NCI-H2171 (cell line): ENCODE measurements at places on chromosomes 5 and 9.

DNA sequence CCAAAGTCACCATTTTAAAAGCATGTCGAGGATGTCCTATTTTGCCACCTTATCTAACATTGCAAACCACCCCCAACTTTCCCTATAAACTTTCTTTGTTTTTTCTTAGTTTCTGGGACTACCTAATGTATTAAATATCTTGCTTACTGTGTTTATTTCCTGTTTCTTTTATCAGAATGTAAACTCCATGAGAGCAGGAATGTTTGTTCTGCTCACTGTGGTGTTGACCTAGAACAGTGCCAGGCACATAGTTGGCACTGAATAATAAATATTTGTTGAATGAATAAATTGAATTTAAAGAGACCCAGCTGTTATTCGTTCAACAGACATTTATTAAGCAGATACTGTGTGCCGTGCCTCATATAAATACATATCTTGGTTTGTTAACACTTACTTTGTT, 35.2 kb downstream of the MACIR start:
- no peak for DNase-seq

DNA sequence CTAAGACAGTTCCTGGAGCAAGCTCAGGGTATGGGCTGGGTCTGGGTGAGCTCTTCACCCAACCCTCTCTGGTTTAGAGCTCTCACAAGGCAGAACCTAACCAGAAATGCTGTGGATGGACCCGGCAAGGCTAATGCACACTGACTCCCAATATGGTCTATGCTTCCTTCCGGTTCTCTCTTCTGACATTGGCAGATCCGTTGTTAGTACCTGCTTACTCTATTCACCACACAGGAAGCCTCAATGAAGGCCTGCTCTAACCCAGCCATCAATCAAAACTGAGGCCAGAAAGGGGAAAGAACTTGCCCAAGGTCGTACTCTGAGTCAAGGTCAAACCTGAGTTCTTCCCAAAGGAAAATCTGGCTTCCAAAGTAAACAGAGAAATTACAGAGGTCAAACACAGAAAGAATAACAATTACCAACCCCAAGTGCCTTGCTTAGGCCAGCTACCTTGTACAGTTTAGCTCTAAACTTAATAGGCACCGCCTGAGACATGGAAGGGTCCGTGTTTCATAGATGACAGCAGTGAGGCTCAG, 46.0 kb upstream of the AKNA start:
- DNase-seq, result no peak

GRCh38 chr5:76180814-76181805, 97.9 kb downstream of the SV2C start:
- no peak for DNase-seq

GRCh38 chr5:152247850-152248385, 157.2 kb downstream of the NMUR2 start:
- no peak for DNase-seq

DNA sequence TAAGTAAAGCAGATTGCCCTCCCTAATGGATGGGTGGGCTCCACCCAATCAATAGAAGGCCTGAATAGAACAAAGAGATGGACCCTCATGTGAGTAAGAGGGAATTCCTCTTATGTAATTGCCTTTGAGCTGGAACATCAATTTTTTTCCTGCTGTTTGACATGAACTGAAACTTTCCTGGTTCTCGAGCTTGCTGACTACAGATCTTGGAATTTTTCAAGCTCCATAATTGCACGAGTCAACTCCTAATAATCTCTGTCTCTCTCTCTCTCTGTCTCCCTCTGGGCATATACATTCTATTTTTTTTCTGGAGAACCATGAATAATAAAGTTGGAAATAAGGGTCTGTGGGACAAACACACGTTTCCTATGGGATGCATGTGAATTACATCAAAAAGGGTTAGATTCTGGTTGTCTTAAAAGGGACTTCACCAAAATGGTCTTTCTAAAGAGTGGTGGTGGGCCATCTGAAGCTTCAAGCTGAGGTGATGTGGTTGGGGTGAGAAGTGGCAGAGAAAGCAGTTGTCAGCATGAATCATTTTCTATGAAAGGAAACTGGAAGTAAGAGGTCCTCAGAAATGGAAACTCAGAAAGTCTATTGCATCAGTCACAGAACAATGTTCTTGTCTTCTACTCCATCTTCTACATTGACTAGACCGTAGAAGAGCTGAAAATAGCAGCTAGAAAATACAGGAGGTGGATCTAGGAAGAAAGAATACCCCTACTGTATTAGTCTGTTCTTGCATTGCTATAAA, 47.0 kb upstream of the HOMER1 start:
- no peak for DNase-seq

GRCh38 chr9:121910491-121911040, 182.5 kb downstream of the TTLL11 start:
- DNase-seq, result no peak

GRCh38 chr5:64532212-64532611, 26.4 kb downstream of the RGS7BP start:
- DNase-seq, result no peak

DNA sequence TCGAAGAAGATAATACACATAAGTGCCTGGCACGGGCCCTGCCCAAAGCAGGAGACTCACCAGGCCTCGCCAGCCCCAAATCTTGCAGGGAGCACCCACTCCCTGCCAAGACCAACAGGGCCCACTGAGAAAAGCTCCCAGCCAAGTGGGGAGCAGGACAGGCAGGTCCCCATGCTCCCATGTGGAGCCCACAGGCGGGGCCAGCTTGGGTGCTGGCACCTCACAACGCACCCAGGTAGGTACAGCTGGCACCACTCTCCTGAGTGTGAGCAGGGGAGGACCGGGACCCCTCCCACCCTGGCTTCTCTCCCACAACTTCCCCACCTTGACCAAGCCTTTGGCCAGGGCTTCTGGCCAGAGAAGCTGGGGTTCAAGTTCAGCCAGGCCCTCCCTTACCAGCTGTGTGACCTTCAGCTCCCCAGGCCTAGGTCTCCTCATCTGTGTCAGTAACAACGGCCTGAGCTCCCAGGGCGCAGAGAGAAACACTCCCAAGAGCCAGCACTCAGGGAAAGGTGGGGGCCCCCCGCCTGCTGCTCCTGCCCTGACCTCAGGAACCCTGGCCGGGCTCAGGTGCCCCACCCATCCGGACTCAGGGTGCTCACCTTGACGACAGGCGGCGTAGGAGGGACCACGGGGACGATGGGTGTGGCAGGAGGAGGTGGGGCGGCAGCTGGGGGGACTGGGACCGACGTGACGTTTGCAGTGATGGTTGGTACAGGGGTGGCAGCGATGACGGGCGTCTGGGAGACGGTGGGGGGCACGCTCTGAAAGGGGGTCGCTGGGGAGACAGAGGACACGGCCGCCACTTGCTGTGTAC, 17.8 kb downstream of the BRD3 start:
- no peak for DNase-seq

DNA sequence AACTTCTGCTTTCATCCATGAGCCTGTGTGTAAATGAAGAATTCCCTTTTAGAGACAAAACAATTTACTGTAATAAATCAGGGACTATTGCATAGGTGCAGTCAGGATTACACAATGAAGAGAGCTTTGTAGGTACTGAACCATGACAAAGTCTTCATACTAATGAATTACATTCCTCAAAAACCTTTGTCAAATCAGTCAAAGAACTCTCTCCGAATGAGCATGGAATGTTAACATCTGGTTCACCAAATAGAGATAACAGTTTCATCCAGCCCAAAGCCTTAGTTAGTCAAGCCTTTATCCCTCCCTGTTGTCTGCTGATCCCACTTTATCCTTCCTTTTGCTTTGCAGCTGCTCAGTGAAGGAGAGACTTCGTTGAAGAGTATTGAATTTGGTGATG, 62.9 kb upstream of the DMRTA1 start:
- no peak for DNase-seq

DNA sequence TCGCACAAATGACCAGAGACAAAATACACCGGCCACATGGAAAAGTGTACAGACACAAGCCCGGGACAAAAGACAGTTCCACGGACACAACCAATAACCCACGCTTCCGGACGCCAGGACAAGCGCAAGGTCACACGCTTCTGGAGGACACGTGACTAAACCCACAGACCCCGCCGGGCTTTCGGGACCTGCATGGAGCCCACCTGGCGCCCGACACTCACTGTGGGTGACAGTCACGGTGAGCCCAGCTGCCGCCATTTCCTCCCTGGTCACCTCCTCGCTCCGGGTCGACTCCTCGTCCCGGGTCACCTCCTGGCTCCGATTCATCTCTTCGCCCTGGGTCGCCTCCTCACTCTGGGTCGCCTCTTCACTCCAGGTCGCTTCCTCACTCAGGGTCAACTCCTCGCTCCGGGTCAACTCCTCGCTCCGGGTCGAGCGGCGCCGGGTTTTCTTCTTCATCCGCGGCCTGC, 470 bp downstream of the BAG1 start:
- no peak for DNase-seq

DNA sequence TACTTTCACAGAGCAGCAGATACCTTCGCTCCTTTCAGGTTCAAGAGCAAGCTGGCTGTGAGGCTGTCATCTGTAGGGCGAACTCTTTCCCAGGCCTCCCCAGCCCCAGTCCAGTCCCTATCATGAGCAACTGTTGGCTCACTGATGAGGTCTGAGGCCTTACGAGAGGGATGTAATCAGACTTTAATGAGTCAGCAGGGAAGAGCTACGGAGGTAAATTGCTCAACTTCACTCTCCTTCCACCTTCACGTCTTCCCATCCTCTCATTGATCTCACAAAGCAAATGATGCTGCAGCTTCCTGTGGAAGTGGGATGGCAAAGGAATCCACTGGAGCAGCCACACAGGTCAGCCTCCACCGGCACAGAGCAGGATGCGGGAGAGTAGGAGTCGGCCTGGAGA, 130.7 kb upstream of the TBCA start:
- DNase-seq, result no peak

- DNase-seq, result no peak
Measured at GRCh38 chr9:91900055-91900796, 49.8 kb downstream of the ROR2 start.

DNA sequence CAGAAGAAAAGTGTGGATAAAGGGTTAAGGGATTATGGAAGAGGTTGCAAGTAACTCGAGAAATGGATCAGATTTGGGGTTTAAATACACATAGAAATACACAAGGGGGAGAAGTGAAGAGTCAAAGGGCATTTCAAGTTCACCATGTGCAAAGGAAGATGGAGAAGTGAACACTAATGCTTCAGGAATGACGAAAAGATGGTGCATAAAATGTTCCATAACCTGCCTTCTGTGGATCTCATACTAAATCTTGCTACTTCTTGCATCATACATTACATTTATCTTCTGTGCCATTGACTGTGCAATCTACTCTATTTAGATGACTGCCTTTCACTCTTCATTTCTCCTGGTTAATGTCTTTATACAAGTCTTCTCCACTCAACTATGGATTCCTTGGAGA, 5.7 kb upstream of the SMC2 start:
- DNase-seq, result no peak

DNA sequence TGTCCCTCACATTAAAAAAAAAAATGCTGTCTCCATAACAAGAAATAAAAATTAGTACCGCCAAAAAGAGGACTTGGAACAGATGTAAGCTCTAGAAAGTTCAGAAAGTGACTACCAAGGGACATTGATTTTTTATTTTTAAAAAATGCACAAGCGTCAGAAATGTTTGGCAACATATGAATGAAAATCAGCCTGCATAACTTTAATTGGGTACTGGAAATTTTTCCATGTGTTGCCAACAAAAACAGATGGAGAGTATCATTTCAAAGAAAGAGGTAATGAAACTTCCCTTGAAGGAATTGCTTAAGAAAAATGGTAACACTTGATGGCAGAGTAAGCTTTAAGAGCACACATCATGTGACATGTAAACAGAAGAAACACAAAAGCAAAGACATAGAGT, 47.2 kb downstream of the OR2K2 start:
- no peak for DNase-seq

- no peak for DNase-seq
Measured at GRCh38 chr5:99141534-99142128, 212.8 kb upstream of the CHD1 start.

DNA sequence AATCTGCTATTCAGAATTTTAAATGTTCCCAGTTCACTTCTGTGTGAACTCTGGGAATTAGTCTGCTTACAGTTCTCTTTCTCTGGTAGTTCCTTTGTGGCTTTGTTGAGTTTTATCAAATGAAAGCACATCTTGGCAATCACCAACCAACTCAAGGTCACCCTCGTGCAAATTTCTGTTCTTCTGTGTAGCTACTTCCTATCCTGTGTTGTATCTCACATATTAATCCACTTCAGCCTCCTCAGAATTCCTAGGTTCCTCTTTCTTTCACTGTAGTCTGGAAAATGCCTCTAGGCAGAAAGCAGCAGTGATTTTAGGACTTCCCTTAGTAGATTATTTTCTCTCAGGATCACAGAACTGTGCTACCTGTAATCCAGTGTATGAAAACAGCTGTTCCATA, 100.3 kb downstream of the AUH start:
- no peak for DNase-seq

DNA sequence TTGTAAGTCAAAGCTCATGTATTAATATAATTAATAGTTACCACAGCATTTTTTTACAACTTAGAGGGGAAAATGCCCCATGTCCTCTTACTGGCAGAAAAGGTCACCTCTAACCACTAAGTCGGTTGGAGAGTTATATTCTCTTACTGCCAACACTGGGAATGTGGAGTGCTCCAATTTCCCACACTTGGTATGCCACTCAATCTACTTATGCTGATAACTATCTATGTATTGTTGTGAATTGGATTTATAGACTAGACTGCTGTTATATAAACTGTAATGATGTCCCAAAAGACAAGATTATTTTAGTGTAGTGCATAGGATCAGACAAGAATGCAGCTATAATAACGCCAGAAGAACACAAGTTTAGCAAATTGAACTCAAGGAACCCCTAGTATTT, 2385.2 kb upstream of the C9orf72 start:
- no peak for DNase-seq

GRCh38 chr5:74816875-74817274, 49.3 kb downstream of the FAM169A start:
- DNase-seq, result no peak

GRCh38 chr5:87997662-87998061, 271.0 kb downstream of the TMEM161B start:
- no peak for DNase-seq

GRCh38 chr9:27940535-27940934, 367.3 kb upstream of the C9orf72 start:
- DNase-seq, result no peak

DNA sequence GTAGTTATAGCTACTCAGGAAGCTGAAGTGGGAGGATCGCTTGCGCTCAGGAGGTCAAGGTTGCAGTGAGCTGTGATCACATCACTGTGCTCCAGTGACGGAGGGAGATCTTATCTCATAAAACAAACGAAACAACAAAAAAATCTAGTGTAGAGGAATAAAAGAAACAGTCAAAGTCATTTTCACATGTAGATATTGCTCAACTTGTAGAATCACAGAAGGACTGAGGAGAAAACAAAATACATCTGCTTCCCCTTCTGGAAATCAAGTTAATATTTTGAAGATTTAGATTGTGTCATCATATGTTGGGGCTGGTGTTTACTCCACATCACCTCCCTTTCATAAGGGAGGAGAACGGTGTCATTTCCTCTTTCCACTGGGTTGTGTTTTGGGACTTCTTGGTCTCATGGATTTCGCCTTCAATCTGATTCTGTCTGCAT, 8.2 kb upstream of the SLC46A2 start:
- DNase-seq, result no peak

DNA sequence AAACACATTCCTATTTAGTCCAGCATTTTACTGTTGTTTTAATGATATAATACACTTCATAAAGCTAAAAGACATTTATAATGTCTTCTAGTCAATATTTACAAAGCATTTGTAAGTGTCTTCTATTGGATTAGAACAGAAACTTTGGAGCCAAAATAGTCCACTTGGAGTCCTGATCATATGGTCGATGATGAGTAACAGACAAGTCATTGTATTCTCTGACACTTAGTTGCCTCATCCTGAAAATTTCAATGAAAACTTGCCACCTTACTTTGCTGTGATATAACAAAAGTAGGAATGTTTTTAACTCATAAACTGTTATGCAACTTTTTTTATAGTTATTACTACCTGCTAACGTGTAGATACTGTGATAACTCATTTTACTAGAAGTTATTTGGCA, 132.5 kb downstream of the GABRB2 start:
- DNase-seq, result no peak
